Smooth muscle cell of the brain vasculature (primary cell): ENCODE measurements at places on chromosomes 13 and 19.

DNA sequence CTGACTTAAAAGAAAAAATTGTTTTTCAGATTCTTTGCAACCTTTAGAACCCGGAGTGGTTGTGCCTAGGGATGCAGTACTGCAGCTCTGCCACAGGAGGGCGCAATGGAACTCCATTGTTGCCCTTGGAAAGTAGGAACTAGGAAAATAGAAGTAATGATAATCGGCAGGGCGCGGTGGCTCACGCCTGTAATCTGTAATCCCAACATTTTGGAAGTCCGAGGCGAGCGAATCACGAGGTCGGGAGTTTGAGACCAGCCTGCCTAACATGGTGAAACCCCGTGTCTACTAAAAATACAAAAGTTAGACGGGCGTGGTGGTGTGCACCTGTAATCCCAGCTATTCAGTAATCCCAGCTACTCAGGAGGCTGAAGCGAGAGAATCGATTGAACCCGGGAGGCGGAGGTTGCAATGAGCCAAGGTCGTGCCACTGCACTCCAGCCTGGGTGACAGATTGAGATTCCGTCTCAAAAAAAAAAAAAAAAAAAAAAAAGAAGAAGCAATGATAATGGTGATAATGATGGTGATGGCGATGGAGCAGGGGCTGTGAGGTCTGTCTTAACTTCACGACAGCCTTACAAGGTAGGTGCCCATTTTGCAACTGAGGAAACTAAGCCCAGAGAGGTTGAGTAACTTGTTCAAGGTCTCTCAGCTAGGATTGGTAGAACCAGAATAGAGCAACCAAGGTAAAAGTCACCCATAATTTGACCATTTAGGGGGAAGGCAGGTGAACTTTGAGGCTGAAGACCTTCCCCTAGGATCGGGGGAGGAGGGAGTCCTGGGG, 5.5 kb upstream of the ADAMTS10 start:
- no peak for DNase-seq

GRCh38 chr13:30871588-30872275, 34.3 kb upstream of the MEDAG start:
- DNase-seq: no peak

DNA sequence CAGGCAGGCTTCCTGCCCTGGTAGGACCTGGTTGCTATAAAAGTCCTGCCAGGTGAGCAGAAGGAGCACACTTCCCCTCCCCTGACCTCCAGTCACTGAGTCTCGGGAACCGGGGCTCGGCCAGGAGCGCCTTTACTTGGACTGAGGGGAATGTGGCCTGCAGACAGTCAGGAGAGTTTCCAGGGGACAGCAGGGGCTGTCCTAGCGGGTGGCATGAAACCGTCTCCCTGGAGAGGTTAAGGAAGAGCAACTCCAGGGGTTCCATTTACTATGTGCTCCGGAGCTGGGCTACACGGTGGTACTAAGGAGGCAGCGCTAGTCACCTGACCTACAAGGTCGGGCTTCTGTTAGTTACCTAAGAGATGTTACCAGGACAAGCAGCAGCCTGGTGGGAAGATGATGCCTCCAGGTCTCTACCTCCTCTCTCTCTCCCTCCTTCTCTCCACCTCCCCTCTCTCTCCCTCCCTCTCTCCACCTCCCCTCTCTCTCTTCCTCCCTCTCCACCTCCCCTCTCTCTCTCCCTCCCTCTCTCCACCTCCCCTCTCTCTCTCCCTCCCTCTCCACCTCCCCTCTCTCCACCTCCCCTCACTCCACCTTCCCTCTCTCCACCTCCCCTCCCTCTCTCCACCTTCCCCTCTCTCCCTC, 4.1 kb upstream of the CNOT3 start:
- no peak for DNase-seq

GRCh38 chr13:77339408-77339807, 12.5 kb upstream of the MYCBP2 start:
- no peak for DNase-seq

DNA sequence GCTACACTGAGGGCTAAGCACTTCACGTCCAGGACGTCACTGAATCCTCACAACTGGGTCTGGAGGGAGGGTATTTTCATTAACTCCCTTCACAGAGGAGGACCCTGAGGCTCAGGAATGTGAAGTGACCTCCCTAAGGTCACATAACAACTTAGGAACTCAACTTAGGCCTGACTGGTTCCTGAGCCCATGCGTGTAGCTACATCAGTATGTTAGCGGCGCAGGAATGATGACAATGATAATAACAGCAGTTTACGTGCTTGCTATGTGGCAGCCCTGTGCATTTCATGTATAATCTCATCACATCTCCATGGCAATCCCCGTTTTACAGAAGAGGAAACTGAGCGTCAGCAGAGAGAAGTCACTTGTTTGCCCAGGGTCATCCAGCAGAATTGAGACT, 18.3 kb downstream of the KRTDAP start:
- DNase-seq: no peak

GRCh38 chr19:8702350-8702749, 3.8 kb upstream of the ACTL9 start:
- no peak for DNase-seq

DNA sequence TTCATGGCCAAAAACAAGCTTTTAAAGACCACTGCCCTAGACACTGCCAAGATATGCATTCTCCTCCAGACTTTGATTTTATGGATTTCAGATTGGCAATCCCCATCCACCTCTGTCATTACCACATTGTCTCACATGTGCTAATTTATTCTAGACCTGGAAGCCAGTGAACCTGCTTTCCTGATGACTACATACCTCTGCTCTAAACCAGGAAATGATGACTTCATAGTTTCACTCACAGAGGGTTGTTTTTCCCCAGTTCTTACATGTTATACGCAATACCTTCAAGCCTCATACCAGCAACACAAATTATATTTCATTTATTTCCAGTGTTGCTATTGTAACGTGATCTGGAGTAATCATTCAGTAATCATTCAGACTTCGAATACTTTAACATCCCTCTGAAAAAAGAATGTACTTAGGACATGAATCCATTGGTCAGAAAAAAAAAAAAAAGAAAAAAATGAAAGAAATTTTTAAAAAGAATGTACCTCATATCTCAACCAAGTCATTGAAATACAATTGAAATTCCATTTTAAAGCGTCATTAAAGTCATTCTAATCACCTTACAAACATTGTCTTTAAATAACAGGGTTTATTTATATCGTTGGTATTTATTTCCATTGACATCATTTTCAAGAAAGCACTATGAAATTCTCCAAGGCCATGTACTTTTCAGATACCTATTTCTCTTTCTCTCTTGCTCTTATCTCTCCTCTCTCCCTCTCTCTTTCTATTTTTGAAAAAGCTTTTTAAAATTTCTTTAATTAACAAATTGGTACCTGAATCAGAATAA, 33.4 kb upstream of the KLF5 start:
- no peak for DNase-seq

GRCh38 chr19:782185-782877, 14.9 kb upstream of the PTBP1 start:
- no peak for DNase-seq

DNA sequence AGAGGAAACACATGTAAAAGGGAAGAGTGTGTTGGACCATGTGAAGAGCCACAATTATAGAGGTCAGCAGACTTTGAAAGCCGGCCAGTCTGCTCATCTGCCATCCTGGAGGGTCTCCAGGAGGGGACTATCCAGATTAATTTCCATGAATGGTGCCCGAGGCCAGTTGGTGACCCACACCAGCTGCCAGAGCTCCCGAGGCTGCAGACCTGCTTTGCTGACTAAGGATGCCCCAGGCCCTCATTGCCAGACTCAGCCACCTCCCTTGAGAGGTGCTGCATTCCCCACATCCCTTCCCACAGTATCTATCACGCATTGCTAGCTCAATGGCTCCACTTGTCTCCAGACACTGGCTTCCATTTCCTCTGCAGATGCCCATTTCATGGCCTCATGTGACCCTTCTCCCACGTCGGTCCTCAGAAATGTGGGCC, 110.3 kb downstream of the NALCN start:
- DNase-seq: no peak

DNA sequence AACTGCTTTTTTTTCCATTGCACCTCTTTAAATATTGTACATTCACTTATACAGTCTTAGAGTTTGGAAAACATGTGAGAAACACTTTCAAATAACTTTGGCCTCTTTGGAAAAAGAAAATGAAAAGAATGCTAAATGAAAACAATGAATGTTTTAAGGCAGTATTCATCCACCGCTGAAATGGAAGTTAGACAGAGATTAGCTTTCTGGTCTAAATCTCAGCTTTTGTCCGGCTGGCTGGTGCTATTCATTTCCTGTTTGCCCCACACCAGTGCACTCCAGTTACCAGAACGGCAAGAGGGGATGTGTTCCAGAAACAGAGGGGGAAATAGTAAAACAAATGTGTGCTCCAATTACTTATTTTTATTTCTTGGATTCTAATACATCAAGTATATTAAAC, 1201.3 kb downstream of the EFNB2 start:
- no peak for DNase-seq

GRCh38 chr13:24043590-24044350, 116.8 kb upstream of the SPATA13 start:
- no peak for DNase-seq

DNA sequence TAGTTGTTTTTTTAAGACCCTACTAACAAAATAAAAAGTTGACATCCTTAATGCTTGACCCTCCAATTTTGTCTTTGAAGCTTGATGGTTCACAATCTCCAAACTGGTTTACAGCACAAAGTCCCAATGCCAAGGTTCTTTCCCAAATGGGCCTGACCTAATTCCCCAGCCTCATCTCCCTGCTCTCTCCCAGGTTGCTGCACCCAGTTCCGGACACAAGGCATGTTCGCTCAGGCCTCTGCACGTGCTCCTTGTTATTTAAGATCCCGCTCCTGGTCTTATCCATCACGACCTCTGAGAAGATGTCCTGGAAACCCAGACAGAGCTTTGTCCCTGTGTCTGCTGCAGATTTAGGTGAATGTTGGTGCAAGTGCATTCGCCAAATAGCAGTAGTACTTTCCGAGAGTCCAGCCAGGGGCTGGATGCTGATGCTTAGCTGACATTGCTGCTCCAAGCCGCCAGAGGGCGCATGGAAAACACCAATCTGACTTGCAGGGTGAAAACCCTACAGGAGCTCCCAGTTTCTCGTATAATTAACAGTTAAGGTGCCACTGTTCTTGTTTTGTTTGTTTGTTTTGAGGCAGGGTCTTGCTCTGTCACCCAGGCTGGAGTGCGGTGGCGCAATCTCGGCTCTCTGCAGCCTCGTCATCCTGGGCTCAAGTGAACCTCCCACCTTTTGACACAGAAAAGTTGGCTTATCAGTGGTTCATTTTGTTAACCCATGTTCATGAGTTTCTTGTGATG, 18.5 kb downstream of the LYPD3 start:
- DNase-seq: peak; percentile 44

GRCh38 chr13:28138756-28139470, 568 bp downstream of the PAN3 start:
- peak; percentile 47 for DNase-seq

GRCh38 chr13:27713767-27714166, 78.5 kb upstream of the GSX1 start:
- DNase-seq: no peak

GRCh38 chr19:57118848-57119247, 937 bp upstream of the USP29 start:
- no peak for DNase-seq

- no peak for DNase-seq
These were observed 3.0 kb downstream of the MIER2 start for GRCh38 chr19:341386-342127.

- no peak for DNase-seq
These were observed at the start of gene DMKN for GRCh38 chr19:35513628-35514281. Gene DMKN (minus strand): TSS chr19:35513649. CDS start chr19:35513475, 174 bp downstream.

DNA sequence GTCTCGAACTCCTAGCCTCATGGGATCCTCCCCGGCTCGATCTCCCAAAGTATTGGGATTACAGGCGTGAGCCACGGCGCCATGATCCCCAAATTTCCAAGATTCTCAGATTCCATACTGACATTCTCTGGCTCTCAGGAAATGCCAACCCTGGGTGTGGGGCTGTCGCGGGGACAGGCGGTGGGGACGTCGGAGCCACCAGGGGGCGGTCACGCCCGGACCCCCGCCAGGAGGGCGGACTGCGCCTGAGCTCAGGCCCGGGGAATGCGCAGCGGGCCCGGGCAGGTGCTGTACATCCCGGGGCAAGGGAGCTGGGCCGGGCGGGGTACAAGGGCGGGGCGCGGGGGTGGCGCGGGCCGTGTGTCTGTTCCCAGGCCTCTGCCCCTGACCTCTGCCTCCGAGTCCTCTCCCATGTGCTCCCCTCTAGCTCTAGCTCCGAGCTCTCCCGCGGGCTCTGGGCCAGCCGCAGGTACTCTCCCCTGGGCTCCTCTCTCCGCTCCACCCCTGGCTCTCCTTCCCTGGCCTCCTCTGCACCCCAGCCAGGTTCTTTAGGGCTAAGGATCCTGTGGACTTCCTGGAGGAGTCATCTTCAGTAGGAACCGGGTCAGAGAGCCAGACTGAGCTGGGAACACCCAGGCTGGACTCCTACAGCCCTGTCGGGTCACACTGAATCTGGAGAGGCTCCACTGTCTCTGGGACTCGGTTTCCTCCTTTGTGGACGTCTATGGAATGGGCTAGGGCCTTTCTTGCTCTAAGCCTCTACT, 2.4 kb downstream of the PPP1R13L start:
- DNase-seq: no peak

- no peak for DNase-seq
These were observed 194.1 kb upstream of the MIR17HG start for GRCh38 chr13:91153372-91153771.

- DNase-seq: no peak
These were observed 146.6 kb downstream of the RGCC start for GRCh38 chr13:41603917-41604316.

DNA sequence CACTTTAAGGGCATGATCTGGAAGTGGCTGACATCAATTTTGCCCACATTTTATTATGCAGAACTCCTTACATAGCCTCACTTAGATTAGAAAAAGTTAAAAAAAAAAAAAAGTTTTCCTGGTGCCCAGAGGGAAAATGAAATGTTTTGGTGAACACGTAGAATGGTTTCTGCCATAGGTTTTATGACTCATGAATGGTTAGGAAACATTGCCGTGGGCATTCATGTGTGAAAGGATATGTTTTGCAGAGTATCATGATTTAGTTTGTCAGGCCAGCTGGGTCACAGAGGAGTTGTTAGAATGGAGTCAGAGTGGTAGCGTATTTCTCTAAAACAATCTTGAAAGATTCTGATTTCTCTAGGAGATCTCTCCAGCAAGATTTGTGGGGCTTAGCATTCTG, 133.8 kb downstream of the MRPL57 start:
- DNase-seq: no peak

DNA sequence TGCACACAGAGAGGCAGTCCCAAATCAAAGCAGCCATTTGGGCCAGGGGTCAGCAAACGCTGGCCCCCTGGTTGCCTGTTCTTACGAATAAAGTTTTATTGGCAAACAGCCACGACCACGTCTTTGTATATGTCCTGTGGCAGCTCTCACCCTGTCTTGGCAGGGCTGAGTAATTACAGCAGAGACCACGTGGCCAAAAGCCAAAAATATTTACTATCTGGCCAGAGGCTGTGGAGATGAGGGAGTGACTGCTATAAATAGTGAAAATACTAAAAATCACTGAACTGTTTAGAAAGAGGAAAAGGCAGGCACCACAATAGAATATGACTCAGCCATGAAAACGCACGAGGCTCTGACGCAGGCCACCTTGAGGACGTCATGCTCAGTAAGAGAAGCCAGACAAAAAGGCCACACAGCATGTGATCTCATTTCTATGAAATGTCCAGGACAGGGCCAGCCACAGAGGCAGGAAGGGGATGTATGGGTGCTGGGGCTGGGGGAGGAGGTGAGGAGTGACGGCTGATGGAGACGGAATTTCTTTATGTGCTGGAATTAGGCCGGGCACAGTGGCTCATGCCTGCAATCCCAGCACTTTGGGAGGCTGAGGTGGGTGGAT, 29.4 kb downstream of the SMIM24 start:
- peak; percentile 86 for DNase-seq
